ENCODE measurements at places on chromosomes 16 and 17.
A peak's percentile ranks its signal among the peaks of the same experiment; 100 is the strongest.

GRCh38 chr17:393806-394717 is 41.5 kb upstream of the RPH3AL start:
- DNase-seq: peak; percentile 67

- peak; percentile 2 for DNase-seq
These were observed 15.8 kb upstream of the AKTIP start for GRCh38 chr16:53518550-53519416.

DNA sequence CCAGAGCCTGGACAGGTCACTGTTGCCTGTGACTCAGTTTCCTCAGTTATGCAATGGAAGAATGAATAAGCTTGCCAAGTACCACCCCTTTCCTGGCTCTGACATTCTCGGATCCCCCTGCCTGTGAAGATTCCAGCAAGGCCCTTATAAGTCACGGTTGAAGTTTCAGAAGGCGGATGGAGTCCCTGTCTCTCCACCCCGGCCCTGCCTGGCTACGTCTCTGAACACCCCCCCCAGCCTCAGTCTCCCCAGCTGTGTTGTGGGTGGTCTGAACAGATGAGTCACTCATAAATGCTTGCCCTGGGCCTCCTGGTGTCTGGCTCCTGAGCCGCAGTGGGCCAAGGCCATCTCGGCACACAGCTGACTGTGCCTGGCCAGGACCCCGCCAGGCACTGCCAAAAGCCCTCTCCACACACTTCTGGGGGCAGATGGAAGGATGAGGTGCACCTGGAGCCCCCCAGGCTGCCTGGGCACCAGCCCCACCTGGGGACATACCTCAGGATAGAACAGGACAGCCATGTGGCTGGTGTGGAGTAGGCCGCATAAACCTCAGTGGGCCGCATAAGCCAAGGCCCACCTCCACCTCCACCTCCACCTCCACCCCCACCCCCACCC is 15.4 kb downstream of the VASN start:
- no peak for DNase-seq

GRCh38 chr16:79651363-79651762 is 50.8 kb upstream of the MAF start:
- no peak for DNase-seq

DNA sequence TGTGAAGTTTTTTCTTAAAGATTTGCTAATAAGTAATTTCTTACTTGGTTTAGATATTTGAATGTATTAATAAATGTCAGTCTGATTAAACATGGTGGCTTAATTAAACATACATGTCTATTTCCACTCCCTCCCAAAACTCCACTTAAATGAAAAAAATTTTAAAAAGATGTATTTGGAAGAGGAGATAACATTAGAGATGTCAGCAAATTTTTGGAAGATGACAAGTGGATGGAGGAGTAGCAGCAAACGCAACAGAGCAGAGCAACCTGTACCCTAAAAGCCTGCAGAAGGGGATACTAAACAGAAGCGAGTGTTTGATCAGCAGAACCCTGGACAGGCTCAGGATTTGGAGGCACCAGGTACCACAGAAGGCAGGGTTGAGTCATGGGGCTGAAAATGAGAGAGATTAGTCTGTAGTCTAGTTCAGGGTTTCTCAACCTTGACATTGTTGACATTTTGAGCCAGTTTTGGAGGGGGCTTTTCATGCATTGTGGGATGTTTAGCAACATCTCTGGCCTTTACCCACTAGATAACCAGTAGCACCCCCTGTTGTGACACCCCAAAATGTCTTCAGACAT is 17.8 kb downstream of the LUC7L3 start:
- no peak for DNase-seq

DNA sequence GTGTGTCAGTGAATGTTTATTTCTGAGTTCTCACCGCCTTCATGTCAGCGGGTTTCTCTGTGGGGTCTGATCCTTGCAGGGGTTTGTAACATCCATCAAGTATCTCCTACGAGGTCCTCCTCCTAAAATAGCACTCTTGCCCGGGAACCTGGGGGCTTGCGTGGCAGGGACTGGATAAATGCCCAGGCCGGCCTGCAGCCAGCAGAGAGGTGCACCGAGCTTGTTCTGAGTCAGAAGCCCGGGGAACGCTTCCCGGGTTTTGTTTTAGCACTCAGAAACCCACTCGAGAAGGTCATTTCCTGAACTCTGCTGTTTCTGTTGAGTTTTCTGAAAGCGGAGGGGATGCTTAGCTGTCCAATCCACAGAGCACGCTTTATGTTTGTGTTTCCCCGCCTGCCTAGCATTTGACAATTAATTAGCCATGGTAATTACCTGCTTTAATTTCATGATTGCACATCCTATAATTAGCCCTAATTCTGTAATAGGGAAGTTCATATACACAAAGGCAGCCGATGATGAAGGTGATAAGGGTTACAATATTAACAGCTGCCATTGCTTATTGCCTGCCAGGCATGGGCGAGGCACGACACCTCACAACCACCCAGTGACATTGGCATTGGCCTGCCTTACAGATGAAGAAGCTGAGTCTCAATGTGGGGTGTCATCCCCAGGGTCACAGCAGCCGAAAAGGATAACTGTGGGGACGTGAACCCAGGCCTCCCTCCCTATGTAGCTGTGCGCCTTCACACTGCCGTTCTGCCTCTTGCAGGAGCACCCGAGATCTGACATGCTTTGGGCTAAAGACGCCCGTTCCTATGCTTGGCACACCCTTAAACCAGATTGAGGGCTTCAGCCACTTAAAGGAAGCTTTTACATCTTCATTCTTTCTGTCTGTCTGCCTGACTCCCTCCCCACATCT is 333.1 kb downstream of the CPPED1 start:
- no peak for DNase-seq

DNA sequence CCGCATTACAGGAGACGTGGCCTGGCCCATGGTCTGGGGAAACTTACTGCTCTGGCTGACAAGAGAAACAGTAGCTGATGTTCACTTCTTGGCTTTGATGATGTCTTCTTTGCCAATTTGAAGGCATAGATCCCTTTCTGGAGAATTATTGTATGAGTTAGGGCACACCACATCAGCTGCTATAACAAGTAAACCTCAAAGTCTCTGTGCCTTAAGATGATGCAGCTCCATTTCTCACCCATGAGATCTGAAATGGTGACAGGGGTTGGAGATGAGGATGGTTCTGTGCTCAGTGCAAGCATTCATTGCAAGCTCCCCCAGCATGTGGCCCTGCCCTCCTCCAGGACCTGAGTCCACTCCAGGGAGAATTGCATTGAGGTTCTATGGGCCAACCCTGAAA is 157.4 kb downstream of the IRX5 start:
- DNase-seq: no peak

DNA sequence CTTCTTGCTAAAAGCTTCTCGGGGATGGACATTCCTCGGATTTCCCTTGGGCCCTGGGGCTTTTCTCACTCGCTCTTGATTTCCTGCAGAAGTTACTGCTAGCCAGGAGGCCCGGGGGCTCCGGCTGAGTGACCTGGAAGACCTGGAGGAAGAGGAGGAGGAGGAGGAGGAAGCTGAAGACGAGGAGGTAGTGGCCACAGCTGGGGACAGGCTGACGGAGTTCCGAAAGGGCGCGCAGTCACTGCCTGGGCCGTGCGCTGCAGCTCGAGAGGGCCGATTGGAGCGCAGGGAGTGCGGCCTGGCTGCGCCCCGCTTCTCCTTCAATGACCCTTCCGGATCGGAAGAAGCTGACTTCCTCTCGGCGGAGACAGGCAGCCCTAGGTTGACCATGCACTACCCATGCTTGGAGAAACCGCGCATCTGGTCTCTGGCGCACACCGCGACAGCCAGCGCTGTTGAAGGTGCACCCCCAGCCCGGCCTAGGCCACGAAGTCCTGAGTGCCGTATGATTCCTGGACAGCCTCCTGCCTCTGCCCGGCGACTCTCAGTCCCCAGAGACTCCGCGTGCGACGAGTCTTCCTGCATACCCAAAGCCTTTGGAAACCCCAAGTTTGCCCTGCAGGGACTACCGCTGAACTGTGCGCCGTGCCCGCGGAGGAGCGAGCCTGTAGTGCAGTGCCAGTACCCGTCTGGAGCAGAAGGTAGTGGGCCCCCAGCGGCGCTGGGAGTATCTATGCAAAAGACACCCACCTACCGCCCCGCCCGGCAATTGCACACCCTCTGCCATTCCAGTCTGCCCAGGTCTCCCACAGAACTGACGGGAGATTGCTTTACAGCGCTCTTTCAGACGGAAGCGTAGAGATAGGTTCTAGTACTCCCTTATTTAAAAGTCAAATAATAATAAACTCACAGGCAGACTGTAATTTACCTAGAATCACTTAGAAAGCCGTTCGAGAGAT is 4.9 kb downstream of the IRX6 start:
- no peak for DNase-seq

DNA sequence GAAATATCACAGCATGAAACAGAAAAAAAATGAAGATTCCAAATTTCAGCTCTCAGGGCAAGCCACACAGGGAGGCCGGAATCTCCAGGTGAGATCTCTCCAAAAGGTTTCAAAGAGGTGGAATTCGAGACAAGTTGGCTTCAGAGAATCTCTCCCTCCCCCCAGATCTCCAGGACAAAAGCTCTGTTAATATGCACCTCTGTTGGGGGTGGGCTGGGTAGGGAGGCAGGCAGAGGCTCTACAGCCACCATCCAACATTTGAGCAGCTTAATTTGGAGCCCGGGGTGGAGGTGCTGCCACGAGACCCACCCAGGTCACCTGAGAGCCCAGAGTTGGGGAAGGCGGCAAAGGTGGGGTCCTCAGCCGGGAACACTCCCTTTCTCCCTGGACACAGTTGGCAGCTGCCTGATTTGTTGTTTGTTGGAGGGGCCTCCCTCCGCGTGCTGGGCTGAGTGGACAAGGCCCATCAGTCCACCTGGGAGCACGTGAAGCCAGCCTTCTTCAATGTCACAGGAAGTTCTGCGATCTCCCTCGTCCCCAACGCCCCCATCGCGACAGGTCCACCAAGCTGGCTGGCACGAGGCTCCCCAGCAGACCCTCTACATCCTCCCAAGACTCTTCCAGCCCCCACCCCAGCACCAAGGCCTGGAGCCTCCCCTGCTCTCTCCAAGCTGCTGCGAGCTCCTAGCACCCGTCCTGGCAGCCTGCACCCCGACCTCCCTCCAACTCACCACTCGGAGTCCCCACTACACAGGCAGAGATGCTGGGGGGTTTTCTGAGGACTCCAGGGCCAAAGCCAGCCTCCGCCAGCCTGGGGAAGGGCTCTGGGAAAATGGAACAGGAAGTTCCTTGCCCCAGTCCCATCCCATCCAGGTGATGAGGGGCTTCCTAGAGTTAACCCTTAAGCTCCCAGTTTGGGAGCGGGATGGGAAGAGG is at the start of gene ZSCAN10:
ZSCAN10 (minus strand) TSS at position 836 of the 936 bp plus-strand sequence. CDS start 6,357 bp downstream, outside the sequence.
- no peak for DNase-seq

DNA sequence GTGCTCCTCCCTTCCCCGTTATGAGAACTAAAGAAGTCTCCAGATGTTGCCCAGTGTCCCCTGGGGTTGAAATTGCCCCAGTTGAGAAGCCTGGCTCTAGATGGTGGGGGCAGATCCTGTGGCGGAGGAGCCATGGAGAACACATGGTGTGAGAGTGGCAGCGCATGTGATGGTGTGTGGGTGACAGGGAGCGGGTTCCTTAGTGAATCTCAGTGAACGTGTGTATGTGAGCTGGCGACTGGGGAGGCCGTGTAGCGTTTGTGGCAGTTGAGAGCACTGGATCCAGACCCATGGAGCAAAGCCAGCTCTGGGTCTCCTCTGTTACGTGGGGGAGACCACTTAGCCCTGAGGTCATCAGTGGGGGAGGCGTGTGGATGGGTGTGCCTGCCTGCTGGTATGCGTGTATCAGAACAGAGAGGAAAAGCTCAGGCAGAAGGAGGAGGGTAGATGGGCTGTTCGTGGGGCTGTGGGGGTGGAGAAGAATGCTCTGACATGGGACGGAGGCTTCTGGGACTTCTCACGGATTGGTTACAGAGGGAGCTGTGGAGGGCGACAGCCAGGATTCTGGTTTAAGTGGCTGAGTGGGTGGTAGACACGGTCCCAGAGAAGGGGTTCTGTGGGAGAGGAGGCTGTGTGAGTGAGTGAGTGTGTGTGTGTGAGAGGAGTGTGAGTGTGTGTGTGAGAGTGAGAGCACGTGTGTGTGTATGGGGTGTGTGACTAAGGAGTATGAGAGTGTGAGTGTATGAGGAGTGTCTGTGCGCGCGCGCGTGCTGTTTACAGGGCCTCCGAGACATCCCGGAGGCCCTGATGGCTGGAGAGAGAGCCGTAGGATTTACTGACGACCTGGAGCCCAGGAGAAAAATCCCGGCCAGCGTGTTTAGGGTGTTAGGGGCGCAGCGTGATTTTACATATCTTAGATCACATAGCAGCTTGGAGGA is 193.8 kb downstream of the SNX29 start:
- no peak for DNase-seq

GRCh38 chr16:22250522-22250921 is 44.4 kb downstream of the EEF2K start:
- DNase-seq: no peak

- DNase-seq: no peak
These were observed 13.3 kb upstream of the WNT3 start for GRCh38 chr17:46831573-46832330.

DNA sequence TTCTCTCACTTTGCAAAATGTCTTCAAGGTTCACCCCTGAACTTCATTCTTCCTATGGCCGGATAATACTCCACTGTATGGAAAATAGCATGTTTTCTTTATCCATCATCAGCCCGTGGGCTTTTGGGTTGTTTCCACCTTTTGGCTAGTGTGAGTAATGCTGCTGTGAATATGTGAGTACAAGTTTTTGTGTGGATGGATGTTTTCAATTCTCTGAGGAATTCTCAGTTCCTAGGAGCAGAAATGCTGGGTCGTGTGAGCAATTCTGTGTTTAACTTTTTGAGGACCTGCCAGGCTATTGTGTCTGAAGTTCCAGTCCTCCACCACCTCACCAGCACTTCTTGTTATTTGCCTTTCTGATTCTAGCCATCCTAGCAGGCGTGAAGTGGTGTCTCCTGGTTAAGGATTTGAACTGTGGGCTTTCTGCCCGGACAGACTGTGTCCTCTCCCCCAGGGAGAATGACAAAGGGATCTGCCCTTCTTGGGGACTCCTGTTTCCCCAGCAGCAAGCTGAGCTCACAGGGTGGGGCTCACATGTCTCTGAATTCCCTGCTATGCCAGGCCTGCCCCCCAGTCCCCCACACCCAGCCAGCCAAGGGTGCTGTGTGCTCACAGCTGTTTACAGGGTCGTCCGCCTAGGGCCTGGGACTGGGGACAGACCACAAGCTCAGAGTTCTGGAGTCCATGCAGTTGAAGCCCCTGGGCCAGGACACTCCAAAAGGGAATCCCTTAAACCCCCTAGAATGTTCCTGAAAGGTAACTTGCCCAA is 92.2 kb upstream of the CIBAR2 start:
- no peak for DNase-seq

- peak; percentile 52 for DNase-seq
These were observed at the start of gene DNAH2 for GRCh38 chr17:7716901-7717755. Gene DNAH2, plus strand, starts transcription at chr17:7717744. Its CDS starts 1,991 bp downstream, at chr17:7719735.

GRCh38 chr17:60863892-60864707 is 186.4 kb downstream of the BCAS3 start:
- DNase-seq: peak; percentile 60

GRCh38 chr16:1743376-1744337 is 27.7 kb downstream of the NME3 start:
- no peak for DNase-seq

DNA sequence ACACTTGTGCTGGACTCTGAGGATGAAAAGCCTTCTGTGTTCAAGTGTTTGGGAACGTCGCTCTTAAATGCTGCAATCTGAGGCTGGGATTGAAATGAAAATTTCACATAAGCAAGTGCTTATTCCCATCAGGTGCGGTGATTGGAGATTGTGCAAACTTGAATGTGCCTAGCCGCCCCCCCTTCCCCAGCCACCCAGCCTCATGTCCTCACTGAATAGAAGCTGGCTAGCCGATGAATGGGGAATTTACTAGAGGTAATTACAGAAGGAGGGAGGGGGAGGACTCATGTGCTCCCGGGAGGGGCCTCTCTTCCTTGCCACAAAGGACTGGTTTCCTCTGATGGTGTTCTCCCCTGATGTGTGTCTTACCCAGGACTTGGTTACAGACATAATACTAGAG is 544.8 kb upstream of the EEF2KMT start:
- no peak for DNase-seq
